ENCODE measurements at places on chromosomes 4 and X.
A peak's percentile ranks its signal among the peaks of the same experiment; 100 is the strongest.

GRCh38 chr4:119299260-119299671, 22.7 kb downstream of the FABP2 start:
- DNase-seq: no peak

- no peak for DNase-seq
Measured at GRCh38 chr4:110629214-110629754, 6.4 kb upstream of the PITX2 start.

DNA sequence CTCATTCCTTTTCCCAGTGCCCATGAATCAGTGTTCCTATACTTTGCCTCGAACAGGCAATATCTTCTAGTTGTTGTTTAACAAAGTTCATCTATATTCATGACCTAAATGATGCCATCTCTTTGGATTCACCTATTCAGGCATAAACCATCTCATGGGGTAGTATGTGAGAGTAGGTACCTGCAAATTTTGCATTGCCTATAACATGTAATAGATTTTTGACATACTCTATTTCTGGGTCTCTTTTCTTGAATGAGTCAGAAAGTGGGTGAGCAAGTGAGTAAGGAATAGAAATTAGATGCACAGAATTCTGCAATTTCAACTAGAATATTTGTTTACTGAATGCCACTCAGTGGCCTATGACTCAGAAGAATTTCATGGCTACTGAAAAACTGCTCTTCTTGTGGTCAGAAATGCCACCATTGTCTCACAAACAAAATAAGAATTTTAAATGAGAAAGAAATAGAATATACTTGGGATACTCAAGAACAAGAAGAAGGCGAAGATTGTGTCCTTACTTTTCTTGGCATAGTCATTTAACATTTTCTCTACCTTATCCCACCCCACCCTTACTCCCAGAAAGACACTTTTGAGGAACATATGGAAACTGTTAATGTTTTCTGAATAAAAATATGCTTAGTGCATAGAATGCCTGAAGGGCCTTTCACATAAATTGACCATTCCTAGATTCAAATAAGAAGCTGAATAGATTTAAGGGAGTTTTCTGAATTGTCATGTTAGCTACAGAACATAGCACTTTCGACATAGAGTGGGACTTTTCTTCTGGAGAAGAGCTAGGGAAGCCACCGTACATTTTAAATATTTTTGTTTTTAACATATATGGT, 86.8 kb downstream of the HHIP start:
- DNase-seq: no peak

DNA sequence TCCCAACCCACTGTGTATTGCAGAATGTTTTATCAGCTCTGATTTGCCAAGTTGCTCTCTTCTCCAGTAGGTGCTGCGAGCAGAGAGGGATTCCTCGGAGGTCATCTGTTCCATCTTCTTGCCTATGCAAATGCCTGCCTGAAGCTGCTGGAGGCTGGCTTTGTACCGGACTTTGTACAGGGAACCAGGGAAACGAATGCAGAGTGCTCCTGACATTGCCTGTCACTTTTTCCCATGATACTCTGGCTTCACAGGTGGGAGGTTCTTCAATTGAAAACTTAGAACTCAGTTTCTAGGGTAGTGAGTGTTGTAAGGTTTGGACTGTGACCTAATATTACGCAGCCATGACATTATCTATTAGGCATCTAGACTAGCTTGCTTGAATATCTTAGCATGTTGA, 24.9 kb downstream of the AR start:
- no peak for DNase-seq

DNA sequence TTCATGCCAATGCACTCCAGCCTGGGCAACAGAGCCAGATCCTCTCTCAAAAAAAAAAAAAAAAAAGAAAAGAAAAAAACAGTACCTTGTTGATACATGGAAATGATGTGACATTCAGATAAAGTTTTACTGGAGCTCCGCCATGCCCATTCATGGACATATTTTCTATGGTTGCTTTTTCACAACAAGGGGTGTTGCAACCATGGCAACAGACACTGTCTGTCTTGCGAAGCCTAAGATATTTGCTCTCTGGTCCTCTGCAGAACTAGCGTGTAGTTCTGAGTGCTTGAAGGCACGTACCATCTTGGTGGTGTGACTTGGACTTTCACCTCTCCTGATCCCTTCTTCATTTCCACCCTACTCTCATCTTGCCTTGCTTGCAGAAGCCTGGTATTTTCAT, 53.2 kb downstream of the TBL1X start:
- no peak for DNase-seq

DNA sequence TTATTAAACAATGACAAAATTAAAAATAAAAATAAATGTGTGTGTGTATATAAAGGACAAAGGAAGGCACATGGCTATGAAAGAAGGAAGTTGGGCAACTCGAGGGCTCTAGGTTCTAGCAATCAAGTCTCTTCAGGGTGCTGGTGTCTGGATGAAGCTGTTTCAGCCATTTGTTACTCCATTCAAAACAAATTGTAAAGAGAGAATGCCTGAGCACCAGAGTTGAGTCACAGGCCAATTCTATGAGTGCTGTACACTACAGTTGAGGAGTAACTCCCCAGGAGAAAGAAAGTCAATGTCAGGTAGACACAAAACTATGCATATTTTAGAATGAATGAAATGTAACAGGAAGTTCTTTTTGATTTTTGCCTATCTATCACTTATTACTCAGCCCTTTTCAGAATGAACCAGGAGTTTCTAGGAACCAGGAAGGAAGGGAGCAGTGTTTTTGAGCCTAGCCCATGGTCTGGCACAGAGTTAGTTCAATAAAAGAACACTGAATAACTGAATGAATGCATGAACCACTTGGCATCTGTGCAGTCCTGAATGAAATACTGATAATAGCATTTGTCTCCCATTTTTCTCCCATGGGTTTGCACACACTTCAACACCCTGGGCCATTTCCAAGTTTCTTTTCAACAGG, 151.7 kb upstream of the CPEB2 start:
- DNase-seq: no peak

- DNase-seq: no peak
Measured at GRCh38 chr4:143344774-143345173, 8.1 kb downstream of the GAB1 start.

- DNase-seq: no peak
Measured at GRCh38 chr4:79341893-79342653, 16.2 kb upstream of the NAA11 start.

DNA sequence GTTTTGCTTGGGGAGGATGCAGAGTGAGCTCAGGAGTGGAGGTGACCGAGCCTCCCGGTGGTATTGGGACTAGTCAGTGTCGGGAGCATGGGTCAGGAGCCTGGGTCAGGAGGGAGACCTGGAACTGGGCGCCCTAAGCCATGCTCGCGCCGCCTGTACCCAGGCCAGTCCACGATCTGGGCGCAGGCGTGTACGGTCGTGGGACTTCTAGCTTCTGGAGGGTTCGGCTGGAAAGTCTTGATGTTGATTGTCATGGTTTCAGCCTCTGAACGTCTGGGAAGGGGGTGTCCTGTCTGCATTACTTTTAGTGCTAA, 244 bp downstream of the EIF2S3 start:
- DNase-seq: no peak

DNA sequence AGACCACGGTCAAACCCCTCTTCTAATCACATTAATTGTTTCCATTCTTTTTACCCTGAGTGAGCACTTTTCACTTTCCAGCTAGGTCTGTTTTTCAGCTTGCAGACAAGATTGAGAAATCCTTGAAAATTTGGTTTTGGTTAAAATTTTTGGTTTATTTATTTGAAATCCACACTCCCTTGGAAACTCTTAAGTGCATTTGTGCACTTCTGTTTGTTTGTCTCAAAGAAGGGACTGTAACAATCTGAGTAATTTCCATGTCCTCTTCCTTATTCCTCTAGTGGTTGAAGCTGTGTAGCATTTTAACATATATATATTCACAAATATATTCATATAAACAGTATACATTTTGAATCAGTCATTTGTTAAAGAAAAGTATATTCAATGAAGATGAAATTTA, 333.3 kb downstream of the ANK2 start:
- no peak for DNase-seq

DNA sequence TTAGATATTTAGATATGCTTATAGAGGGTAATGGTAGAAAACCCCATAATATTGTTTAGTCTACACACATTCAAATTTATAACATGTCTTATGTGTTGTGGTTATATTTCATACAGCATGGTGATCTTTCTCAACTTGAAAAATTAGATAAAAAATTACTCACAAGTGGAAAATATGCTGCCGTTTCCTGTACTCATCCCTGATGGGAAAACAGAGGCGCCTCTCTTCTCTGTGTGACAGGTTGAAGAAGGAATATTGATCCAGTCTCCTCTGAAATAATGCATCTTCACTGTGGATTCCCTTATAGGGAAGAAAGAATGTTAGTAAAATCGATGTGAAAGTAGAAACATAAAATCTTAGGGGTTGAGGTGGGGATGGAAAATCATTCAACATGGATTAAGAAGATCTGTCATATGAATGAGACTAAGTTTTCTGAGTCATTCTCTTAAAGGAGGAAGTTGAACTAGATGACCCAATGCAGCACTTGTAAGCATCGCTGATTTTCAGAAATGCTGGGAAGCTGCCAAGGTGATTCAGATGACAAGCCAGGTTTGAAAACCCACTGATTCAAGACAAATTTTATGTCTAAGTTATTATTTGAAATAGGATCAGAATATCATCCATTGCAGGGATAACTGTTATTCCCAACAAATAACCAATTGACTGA, 70.7 kb downstream of the ANKRD50 start:
- peak; percentile 87 for DNase-seq

- no peak for DNase-seq
Measured at GRCh38 chrX:106902684-106903083, 457 bp downstream of the RIPPLY1 start.

GRCh38 chr4:82696117-82696860, 102.3 kb downstream of the SCD5 start:
- DNase-seq: no peak

- no peak for DNase-seq
Measured at GRCh38 chr4:57220734-57221133, 110.5 kb upstream of the IGFBP7 start.

- DNase-seq: no peak
Measured at GRCh38 chrX:77785486-77786364, at the start of gene ATRX. Gene ATRX (minus strand): TSS chrX:77786216. CDS start chrX:77786001, 215 bp downstream.

- no peak for DNase-seq
Measured at GRCh38 chr4:2061186-2062131, 2.3 kb downstream of the NAT8L start.

DNA sequence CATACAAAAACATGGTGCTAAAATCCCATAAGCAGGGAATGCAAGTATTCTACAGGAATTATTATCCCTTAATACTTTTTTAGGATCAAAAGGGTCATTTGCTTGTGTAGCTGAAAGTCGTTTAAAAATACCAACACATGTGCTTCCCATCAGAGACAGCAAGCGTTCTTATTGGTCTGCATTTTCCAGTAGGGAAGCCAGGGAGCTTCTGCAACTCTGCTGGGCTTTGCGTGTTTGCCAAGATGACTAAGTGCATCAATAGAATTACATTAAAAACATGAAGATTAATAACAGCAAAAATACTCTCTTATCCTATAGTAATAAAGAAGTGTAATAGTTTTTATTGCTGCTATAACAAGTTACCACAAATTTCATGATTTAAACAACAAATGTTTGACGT, 111.2 kb downstream of the QDPR start:
- no peak for DNase-seq

DNA sequence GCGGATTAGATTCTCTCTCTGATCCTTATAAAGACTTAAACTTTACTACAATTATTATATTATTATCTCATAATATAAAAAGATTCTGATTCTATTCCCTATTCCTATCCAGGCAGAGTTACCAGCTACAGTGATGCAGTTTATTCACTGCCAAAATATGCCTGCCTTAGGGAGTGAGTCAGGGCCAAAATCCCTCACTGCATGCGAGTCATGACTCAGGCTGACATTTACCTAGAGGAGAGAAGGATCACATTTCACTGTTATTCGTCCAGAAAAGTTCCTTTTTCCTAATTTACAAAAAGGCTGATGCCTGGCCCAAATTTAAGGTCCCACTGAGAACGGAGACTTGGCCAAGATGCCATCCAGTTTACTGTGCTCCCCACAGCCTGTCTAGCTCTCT, 168.5 kb upstream of the LDB2 start:
- DNase-seq: no peak

- no peak for DNase-seq
Measured at GRCh38 chr4:99166544-99166943, 22.4 kb upstream of the ADH4 start.

- DNase-seq: no peak
Measured at GRCh38 chr4:102761296-102761701, 531 bp upstream of the MANBA start.

GRCh38 chr4:84966382-84967242, at the start of gene WDFY3:
Gene WDFY3 (minus strand): TSS chr4:84966690. CDS start chr4:84860591, 106,099 bp downstream.
- peak; percentile 52 for DNase-seq

DNA sequence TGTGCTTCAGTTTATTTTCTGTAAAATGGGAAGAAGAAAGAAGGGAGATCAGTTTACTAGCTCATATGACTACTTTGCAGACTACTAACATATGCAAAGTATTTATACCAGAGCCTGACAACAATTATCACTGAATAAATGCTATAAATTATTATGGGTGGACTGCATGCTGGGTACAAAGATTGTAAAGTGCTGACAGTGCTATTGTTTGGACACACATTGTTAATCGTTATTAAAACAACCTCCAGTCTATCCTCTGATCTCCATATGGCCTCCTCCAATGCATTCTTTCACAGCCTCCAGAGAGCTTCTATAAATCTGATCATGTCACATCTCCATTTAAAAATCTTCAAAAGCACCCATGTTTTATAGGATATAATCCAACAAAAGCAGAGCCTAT, 90.1 kb upstream of the HS3ST1 start:
- no peak for DNase-seq

GRCh38 chr4:7759216-7759615, 180.4 kb downstream of the AFAP1 start:
- DNase-seq: no peak

- no peak for DNase-seq
Measured at GRCh38 chr4:13627178-13627605, 333 bp downstream of the BOD1L1 start.

DNA sequence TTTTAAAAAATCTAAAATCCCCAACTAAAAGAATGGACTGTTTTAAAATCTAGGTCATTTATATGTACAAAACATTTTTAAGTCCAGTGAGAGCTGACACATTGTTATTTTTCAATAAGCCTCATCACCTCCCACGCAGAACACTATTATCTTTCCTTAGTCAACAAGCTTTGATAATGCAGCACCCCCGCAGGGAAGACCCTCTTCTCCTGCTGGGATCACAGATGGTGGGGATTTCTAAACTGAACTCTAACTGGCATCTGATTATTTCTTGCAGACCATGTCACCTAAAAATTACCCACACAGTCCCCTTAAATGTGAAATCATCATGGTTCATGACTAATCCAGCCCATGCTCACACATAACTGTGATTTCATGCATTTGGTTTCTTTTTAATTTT, 11.6 kb downstream of the SYTL4 start:
- no peak for DNase-seq

GRCh38 chr4:157043131-157043530, 32.8 kb upstream of the GLRB start:
- DNase-seq: no peak
